ENCODE measurements at places on chromosomes 6 and 20.

- no peak for DNase-seq
Measured at GRCh38 chr6:15426901-15427300, 181.0 kb downstream of the JARID2 start.

DNA sequence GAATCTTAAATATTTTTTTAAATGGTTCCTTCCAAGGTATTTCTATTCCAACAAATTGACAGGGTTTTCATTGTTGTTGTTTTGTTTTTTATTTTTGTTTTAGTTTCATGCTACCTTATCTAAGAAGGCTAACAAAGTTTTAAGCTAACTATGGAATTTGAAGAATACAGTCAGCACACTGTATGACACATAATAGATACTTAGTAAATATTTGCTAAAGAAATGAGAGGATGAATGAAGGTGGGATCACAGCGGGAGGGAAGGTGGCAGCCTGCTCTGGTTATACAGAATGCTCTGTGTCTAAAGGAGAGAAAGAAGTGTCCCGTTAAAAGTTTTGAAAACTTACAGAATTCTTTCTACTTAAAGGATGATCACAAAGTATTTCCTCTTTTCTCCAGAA lies 43.7 kb upstream of the DST start:
- no peak for DNase-seq

DNA sequence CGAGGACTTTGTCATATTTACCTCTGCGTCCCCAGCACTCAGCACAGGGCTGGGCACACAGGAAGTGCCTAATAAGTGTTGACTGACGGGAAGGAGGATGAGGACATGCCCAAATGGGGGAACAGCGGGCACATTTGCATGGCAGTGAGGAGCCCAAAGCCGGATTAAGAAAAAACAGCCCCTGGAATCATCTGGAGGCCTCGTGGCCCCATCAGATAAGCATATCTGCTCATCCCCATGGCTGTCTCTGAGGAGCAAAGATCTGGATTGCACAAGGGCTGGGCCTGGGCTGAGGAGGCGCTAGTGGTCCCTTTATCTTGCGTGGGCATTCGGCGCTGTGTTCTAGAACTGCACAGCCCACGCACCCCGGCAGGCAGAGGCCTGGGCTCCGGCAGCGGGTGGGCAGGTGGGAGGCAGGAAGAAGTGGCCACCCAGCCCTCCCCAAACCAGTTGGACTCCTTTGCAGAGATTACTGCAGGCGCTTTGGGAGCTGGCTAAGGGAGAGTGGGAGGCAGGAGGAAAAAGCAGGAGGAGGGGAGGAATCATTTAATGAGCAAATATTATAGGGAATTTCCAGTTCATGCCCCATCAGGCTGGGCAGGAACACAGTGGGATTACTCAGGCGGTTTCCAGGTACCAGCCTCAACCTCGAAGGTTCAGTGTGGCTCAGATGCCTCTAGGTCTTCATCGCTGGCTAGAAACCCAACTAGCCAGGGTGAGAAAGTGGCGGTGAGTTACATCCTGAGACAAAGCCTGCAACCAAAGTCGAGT lies 108.1 kb downstream of the CEBPB start:
- DNase-seq: no peak

DNA sequence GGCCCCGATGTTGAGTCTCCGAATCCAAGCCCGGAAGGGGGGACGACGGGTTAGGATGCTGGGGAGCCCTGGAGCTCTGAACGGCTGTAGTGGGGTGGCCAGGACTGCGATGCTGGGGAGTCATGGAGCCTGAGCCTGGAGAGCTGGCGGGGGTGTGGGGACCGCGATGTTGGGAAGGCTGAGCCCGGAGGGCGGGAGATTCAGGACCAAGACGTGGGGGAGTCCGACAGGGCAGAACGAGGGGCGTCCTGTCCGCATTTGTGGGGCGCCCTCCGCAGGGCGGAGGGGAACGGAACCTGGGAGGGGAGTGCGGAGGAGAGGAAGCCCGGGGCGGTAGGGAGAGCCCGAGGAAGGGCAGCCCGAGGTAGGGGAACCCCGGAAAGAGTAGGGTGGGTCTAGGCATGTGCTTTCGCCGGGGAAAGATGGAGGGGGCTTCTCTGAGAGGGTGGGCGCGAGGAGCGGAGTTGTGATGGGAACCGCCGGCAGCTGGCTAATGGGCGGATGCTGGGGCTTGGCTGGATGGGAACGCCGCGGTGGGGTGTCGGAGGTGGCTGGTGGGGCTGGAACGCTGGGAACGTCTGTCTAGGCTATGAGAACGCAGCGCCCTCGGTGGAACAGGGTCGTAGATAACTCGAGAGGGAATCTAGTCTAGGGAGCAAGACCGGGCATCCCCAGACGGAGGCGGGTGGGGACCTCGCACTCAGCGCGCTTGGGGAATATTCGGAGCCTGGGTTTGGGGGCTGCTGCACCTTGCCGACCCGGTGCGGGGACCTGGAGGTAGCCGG lies 684 bp downstream of the PAQR8 start:
- no peak for DNase-seq

DNA sequence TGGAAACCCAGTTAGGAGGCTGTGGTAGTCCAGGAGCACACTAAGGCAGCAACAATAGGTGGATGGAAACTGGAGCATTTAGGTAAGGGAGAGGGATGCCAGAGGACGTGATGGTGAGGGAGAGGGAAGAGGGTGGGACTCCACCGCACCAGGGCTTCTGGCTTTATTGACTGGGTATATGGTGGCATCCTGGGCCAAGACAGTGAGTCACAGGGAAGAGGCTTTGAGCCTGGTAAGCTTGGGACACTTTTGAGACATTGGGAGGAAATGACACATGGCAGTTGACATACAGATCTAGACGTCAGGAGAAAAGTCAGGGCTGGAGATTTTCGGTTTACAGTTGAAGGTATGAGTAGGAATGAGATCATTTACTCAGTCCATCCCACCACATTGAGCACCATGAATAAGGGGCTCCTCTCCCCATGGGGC lies 14.9 kb downstream of the NT5E start:
- DNase-seq: no peak

GRCh38 chr20:48025661-48026060 lies 240.4 kb upstream of the SULF2 start:
- DNase-seq: no peak

GRCh38 chr6:79602859-79603258 lies 28.3 kb upstream of the SH3BGRL2 start:
- DNase-seq: peak; percentile 3

GRCh38 chr6:164068527-164068926 lies 654.0 kb downstream of the QKI start:
- no peak for DNase-seq

GRCh38 chr20:43981540-43981939 lies 66.9 kb downstream of the TOX2 start:
- no peak for DNase-seq

- DNase-seq: no peak
Measured at GRCh38 chr6:42742116-42742894, 3.6 kb downstream of the TBCC start.

DNA sequence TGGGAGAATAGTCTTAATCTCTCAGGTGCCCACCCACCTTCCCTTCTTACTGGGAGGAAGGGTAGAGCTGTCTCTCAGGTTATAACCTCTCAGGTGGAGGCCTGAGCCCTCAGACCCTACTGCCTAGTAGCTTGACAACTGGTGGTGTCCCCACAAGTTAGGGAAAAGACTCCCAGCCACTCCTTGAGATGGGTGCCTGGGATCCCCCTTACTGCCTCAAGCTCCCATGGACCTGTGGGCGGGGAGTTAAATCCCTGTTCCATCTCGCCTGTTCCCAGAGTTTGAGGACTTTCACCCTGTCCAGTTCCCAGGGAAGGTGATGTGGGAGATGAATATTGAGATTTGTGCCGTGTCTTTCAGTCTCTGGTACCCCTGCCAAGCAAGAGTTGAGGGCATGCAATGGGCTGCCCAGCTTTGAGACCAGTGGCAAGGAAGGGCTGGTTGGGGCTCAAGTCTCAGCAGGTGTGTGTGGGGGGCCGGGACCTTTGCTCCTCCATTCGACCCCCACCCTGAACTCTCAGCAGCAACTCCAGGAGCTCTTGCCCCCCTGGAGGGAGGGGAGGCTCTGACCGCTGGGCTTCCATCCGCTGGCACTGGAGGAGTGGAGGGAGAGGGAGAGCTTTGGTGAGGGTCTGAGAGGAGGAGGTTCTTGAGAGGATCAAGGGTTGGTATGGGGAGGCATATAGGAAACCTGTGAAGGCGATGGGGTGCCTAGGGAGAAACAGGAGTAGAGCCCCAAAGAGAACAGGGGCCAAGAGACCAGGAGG lies 1.1 kb upstream of the PBX2 start:
- no peak for DNase-seq

- no peak for DNase-seq
Measured at GRCh38 chr6:6357032-6357431, 36.6 kb upstream of the F13A1 start.

DNA sequence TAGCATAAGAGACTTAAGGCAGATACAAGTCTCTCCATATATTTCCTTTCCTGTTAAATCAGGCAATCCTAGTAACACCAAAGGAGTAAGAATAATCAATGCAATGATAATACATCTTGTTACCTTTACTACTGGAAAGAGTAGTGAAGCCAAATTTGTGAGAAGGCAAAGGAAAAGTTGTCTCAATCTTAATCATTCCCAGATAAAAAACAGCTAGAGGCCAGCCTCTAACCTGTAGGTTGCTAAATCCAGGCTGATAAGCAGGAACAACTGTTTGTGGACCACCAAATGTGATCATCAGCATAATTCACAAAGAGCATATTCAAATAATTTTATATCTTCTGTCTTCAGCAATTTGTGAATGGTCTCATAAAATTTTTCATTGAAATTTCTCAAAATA lies 189.2 kb upstream of the ADGRB3 start:
- DNase-seq: no peak

- no peak for DNase-seq
Measured at GRCh38 chr20:61014491-61014890, 237.6 kb upstream of the CDH4 start.

- DNase-seq: no peak
Measured at GRCh38 chr6:7723041-7723447, 2.9 kb upstream of the BMP6 start.

GRCh38 chr20:62900052-62900691 lies 26.1 kb downstream of the DIDO1 start:
- peak; percentile 46 for DNase-seq

DNA sequence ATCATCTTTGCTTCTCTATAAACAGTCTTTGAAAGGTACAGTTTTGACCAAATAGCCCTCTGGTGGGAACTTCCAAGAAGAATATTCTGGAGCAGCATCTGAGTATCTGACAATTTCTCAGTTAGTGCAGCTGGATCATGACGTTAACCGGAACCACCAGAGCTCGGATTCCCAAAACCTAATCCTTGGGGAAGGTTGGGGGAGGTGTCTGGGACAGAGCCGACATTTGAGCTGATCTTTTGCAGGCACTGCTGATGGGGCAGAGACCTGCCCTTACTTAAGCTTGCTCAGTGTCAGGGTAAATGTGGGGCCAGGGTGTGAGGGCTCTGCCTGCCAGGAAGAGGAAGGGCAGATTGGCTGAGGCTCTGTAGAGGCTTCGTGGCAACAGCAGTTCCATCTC lies 416.6 kb downstream of the DHX35 start:
- DNase-seq: no peak

GRCh38 chr6:128335963-128336362 lies 184.4 kb downstream of the PTPRK start:
- DNase-seq: no peak

GRCh38 chr20:64076061-64076997 lies 3.0 kb downstream of the RGS19 start:
- no peak for DNase-seq

- DNase-seq: no peak
Measured at GRCh38 chr6:101668496-101669030, 275.1 kb downstream of the GRIK2 start.

DNA sequence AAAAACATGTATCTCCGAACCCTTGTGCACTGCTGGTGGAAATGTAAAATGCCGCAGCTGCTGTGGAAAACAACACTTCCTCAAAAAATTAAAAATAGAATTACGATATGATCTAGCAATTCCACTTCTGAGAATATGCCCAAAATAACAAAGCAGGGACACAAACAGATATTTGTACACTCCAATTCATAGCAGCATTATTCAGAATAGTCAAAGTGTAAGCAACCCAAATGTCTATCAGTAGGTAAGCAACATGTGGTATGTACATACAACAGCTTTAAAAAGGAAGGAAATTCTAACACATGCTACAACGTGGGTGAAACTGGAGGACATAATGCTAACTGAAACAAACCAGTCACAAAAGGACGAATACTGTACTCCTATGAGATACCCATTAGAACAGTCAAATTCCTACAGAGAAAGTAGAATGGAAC lies 5.7 kb upstream of the RAB5IF start:
- DNase-seq: no peak

DNA sequence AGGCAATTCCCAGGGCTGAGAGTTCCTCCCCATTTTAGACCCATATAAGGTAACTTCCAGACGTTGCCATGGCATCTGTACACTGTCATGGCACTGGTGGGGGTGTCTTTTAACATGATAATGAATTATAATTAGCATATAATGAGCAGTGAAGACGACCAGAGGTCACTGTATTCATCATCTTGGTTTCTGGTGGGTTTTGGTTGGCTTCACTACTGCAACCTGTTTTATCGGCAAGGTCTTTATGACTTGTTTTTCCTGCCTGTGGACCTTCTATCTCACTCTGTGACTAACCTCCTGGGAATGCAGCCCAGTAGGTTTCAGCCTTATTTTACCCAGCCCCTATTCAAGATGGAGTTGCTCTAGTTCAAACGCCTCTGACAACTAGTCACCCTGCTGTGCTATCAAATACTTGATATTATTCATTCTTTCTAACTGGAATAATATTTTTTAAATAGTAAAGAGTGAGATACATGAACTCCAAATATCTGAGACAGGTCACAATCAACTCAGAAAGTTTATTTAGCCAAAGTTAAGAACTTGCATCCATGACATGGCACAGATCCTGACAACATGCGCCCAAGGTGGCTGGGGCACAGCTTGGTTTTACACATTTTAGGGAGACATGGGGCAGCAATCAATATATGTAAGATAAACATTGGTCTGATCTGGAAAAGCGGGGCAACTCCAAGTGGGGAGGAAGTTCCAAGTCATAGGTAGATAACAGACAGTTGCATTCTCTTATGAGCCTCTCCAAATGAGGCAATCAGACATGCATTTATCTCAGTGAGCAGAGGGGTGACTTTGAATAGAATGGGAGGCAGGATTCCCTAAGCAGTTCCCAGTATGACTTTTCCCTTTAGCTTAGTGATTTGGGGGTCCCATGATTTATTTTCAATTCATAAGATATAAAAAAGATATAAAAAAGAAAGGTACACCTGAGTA lies 1.2 kb upstream of the UFL1 start:
- no peak for DNase-seq

DNA sequence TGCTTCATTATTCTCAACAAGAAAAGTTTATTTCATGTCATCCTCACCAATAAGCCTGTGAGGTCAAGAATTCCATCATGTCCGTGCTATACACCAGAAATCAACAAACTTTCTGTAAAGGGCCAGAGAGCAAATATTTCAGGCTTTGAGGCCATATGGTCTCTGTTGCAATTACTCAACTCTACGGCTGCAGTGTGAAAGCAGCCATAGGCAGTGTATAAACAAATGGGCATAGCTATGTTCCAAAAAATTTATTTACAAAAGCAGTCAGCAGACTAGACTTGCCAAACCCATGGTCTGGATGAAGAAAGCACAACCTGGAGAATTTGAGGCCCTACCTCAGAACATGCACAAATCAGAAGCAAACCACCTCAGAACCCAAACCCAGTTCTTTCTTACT lies 118.5 kb downstream of the PCSK2 start:
- DNase-seq: no peak
